ENCODE measurements at places on chromosomes 1 and 21.

- DNase-seq: no peak
Observed at GRCh38 chr1:6815726-6816125, 30.5 kb downstream of the CAMTA1 start.

GRCh38 chr1:187490266-187490665, 661.5 kb downstream of the PLA2G4A start:
- no peak for DNase-seq

DNA sequence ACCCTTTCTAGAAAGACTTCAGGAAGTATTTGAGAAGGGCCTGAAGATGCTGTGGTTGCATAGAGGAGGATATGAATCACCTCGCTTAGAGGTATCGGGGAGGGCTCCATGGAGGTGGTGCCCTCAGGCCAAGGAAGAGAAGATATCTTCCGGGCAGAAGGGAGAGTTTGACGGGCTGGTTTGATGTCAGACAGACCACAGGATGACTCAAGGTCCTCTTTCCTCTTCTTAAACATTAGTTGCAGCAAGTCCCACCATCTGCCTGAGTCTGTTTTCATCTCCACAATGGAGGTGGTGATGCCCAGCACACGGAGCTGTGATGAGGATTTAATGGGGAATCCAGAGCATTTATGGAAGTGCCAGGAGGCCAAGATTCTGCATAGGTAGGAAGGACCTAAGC, 25.1 kb upstream of the RUNX3 start:
- no peak for DNase-seq

- DNase-seq: no peak
Observed at GRCh38 chr1:150568594-150568966, 10.8 kb downstream of the MCL1 start.

GRCh38 chr21:42336054-42336453, 14.7 kb downstream of the TFF2 start:
- no peak for DNase-seq

DNA sequence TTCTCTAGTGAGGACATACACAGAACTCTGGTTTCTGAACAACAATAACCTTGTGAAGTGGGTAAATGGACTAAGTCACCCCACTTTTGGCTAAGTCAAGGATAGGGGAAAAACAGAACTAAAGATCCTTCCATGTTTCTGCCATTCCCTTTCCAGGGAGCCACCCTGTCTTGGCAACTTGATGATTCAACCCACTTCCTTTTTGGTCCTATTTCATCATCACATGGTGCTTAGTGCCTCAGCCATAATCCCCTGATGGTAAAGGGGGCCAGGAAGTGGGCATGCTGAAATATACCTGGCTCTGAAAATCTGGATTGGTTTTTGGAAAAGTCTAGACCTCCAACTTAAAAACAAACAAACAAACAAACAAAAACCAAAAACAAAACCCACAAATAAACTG, 206.4 kb upstream of the FOXD3 start:
- no peak for DNase-seq

DNA sequence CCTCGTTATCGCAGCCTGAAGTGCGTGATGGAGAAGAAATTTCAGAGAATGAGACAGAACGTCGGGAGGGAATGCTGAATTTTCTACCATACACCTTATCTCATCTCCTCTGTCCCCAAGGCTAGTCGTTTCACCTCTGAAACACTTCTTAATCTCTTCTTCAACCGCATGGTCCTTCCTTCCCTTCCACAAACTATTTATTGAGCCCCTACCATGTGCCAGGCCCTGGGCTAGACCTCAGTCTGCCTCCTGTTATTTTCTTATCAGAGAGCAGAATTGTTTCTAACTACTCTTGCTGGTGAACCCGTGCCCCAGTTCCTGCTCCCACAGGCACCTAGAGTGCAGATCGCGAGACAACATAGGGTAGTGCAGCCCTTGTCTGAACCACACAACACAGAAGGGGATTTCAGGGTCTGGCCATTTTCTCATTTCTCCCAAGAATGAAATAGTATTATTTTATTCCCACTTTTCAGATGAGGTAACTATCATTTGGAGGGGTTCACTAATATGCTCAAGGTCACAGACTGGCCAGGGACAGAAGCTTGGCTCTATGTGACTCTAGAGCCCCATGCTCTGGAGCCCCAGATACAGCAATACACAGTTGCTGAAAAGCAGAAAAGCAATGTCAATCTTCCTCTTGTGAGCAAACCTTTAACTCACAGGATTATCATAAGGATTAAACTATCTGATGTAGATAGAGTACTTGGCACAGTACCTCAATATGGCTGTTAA, 598 bp upstream of the ADIPOR1 start:
- no peak for DNase-seq

DNA sequence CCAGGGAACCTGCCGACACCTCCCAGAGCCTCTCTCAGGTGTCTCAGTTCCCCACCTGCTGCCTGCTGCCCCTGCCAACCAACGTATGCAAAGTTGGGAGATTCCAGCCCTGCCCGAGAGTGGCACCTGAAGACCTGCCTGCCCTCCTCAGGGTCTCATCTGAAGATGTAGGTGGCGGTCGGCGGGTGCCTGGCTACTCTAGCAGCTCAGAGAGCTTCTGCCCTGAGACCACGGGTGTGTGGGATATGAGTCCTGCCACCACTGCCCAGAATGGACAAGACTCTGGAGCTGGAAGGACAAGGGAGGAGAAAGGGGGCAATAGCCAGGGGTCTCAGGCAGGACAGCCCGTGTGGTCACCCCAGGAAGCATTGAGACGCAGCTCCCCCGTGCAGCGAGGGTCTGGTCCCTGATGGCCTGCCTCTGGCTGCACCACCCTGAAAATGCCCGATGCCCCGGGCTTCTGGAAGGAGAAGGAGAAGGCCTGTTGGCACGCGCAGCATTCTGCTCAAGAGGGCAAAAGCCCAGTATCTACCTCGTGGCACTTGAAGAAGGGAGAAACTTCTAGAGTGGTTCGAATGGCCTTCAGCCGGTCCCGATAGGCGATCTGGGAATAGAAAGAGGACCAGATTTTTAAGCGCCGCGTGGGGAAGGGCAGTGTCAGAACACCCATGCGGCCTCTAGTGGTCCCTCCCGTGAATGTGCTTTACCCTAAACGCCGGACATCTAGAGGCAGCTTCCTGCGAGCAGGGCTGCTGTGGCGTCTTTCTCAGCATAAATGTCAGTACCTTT, 88.8 kb downstream of the STUM start:
- DNase-seq: no peak

DNA sequence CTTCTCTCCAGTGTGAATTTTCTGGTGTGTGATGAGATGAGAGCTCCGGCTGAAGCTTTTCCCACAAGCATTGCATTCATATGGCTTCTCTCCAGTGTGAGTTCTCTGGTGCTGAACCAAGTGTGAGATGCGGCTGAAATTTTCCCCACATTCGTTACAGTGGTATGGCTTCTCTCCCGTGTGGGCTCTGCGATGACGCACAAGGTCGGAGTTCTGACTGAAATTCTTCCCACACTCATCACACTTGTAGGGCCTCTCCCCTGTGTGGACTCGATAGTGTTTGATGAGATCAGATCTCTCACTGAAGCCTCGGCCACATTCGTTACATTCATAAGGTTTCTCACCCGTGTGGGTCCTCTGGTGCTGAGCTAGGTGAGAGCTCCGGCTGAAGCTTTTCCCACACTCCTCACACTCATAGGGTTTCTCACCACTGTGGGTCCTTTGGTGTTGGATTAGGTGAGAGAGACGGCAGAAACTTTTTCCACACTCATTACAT, 7.4 kb downstream of the ZNF436 start:
- DNase-seq: no peak

- DNase-seq: no peak
Observed at GRCh38 chr1:28180306-28181305, 4.1 kb upstream of the PTAFR start.

GRCh38 chr1:219365451-219365850, 191.8 kb downstream of the LYPLAL1 start:
- DNase-seq: no peak

- DNase-seq: no peak
Observed at GRCh38 chr1:154499446-154499845, 2.6 kb upstream of the TDRD10 start.

DNA sequence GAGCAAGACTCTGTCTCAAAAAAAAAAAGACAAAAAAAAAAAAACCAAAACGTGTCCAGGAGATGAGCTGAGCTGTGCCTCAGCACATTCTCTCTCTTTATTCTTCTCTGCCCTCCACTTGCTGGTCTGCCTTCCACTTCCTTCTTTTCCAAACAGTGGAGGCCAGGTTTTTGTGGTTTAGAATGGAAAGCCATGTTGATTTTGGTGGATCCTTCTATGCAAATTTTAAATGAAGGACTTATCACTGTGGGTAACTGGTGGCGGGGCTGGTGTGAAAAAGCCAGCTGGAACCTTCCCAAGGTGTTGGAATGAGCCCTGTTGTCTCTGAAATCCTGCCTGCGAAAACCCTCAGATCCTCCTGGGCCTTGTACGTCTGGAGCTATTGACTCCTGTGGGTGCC, 61.9 kb downstream of the PTPRU start:
- DNase-seq: no peak

DNA sequence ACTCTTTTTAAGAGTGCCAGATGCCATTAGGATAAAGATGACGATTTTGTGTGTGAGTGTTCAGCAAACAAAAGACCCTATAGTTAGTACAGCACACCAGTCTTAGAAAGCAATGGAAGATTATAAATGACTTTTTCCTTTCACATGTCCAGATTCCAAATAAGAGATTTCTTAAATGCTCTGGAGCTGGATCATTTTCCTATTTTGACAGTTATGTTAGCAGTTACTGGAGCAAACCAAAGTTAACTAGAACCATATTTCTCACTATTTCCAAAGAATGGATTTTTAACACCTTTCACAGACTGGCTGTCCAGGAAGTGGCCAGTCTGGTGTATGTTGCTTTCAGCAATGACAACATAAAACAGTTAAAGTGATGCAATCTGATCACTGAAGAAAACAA, 905.8 kb upstream of the ADGRL2 start:
- DNase-seq: no peak

GRCh38 chr21:27275294-27275927, 308.5 kb upstream of the ADAMTS5 start:
- DNase-seq: no peak

GRCh38 chr1:6596886-6597776, 5.5 kb downstream of the KLHL21 start:
- DNase-seq: no peak

- no peak for DNase-seq
Observed at GRCh38 chr1:167616521-167616920, 13.5 kb upstream of the RCSD1 start.
